ENCODE measurements at places on chromosomes 1 and 21. TPM values are rescaled to one million over a fixed set of nuclear protein-coding genes. Genes with fewer than 3 reads are reported as not detected.

The HLX gene
- total RNA-seq, result not detected

The KCNK2 gene
- total RNA-seq, result not detected

The KCNJ15 gene
- not detected for total RNA-seq

- DNase-seq, result no peak
Observed at GRCh38 chr1:54653036-54653435, 11.4 kb downstream of the MROH7 start.

DNA sequence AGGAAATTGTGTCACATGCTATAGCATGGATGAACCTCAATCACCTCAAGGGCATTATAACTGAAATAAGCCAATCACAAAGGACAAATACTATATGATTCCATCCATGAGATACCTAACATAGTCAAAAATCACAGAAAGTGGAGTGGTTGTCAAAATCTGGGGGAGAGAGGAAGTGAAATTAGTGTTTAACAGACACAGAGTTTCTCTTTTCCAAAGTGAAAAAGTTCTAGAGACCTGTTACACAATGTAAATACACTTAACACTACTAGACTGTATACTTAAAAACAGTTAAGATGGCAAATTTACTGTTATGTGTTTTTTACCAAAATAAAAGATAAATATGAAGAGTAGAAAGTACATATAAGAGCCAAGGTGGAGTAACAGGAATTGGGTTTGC is 31.8 kb downstream of the ZNF644 start:
- DNase-seq, result no peak

- no peak for DNase-seq
Observed at GRCh38 chr1:90726986-90727480, 9.9 kb upstream of the BARHL2 start.

DNA sequence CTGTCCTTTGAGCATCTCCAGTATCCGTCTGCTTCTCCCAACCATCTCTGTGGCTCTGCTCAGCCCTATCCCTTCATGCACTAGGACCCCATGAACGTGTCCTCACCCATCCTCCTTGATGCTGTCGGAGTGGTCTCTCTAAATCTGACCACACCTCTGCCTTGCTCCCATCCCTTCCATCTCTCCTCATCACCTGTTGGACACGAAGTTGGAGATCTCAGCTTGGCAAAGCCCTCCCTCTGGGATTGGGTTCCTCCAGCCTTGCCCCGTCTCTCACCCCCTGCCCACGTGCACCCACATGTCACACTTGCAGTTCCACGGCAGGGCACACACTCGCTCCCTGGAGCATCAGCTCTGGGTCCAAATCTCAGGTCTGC is 135.7 kb downstream of the ACTL8 start:
- no peak for DNase-seq

GRCh38 chr1:77348549-77348948 is 66.7 kb downstream of the AK5 start:
- DNase-seq, result no peak

GRCh38 chr21:32732544-32732943 is 4.7 kb upstream of the SYNJ1 start:
- no peak for DNase-seq
